ENCODE measurements at places on chromosomes 1 and 21.

DNA sequence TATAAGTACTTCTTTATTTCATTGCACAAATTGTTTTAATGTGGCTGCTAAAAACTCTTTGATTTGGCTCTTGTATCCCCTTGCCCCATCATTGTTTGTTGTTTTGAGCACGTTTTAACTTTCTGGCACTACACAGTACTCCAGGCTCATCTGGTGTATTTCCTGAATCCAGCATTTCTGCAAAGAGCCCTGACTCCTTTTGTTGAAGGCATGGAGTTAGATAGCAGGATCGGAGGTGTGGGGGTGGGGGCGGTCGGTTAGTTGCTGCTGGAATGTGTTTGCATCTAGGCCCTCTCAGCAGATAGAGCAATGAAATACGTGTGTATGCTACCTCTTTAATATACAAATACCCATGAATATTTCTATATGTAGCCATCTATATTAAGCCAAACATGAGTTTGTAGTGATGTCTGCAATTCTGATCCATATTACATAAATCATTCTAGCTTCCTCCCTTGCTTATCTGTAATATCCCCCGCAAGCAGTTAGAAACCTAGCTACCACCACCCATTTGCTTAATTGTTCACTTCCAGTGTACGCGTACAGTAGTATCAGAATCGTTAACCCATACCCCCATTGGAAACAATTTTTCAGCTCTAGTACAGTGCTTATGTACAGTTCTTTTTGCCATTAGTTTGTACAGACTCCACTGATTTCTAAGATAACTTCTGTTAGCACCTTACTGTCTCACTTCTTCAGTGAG, 106.0 kb downstream of the NOS1AP start:
- H3K27ac ChIP-seq, result no peak overlapping the region
- peaks cover 24% of the 10 kb centered on the region for H3K27me3 ChIP-seq
- no peak overlapping the region for H3K4me3 ChIP-seq
- no peaks in the 10 kb centered on the region for H3K36me3 ChIP-seq
- H3K4me1 ChIP-seq, result no peaks in the 10 kb centered on the region

GRCh38 chr1:227947386-227947675, 401 bp downstream of the WNT9A start:
- no peak for DNase-seq
- H3K27ac ChIP-seq, result no peak overlapping the region
- peak overlapping the region; percentile 80 for H3K4me3 ChIP-seq
- H3K36me3 ChIP-seq, result no peaks in the 10 kb centered on the region
- H3K27me3 ChIP-seq, result peaks cover 17% of the 10 kb centered on the region
- H3K4me1 ChIP-seq, result peaks cover 4% of the 10 kb centered on the region

DNA sequence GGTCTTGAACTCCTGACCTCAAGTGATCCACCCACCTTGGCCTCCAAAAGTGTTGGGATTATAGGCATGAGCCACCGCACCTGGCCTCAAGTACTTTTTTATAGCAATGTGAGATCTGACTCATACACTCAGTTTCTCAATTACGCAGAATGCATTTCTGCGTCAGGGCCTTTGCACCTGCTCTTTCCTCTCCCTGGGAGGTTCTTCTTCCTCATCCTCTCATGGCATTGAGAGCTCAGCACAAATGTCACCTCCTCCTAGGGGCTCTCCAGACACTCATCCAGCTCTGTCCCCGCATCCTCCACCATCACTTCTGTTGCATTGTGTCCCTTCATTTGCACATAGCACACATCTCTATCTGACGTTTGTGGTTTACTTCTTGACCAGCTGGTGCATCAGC, 418.8 kb downstream of the PTPRU start:
- H3K36me3 ChIP-seq, result no peaks in the 10 kb centered on the region
- H3K27me3 ChIP-seq, result peaks cover 74% of the 10 kb centered on the region
- no peaks in the 10 kb centered on the region for H3K4me1 ChIP-seq
- H3K4me3 ChIP-seq, result no peak overlapping the region
- H3K27ac ChIP-seq, result no peak overlapping the region

GRCh38 chr1:208029381-208030287, 118.7 kb upstream of the CD34 start:
- H3K27ac ChIP-seq, result no peak overlapping the region
- H3K27me3 ChIP-seq, result peaks cover 67% of the 10 kb centered on the region
- H3K4me1 ChIP-seq, result no peaks in the 10 kb centered on the region
- no peak for DNase-seq

DNA sequence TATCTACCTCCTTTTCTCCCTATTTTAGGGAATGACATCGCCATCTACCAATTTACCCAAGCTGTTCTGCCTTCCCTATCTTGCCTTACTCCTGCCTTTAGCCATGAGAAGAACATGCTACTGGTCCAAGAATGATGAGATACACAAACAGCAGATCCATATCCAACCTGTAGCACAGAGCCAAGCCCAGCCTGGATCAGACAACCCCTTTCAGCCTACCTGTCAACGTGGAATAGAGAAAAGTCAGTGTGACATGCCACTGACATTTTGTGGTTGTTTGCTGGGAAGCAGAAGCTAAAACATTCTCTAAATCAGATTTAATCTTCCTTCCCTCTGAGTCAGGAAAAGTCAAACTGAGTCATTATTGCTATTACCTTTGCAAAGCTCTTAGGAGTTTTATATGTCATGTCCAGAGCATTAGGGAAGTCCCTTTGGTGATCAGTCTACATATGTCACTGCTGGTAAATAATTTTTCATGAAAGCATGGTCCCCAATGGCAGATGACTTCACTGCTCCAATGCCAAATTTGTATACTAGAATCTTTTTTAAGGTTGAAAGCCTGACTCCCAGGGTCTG, 143.1 kb downstream of the TPR start:
- peaks cover 17% of the 10 kb centered on the region for H3K27me3 ChIP-seq
- H3K27ac ChIP-seq, result no peak overlapping the region
- DNase-seq, result no peak
- H3K36me3 ChIP-seq, result no peaks in the 10 kb centered on the region
- no peak overlapping the region for H3K4me3 ChIP-seq

- H3K4me1 ChIP-seq, result no peaks in the 10 kb centered on the region
- no peak for DNase-seq
- H3K27ac ChIP-seq, result no peak overlapping the region
- no peak overlapping the region for H3K4me3 ChIP-seq
- no peaks in the 10 kb centered on the region for H3K36me3 ChIP-seq
- peaks cover under 1% of the 10 kb centered on the region for H3K27me3 ChIP-seq
These were observed 36.9 kb downstream of the PTGFR start for GRCh38 chr1:78527706-78528105.

- H3K36me3 ChIP-seq, result peaks cover 17% of the 10 kb centered on the region
- H3K4me3 ChIP-seq, result peak overlapping the region; percentile 89
- no peaks in the 10 kb centered on the region for H3K27me3 ChIP-seq
- peaks cover 24% of the 10 kb centered on the region for H3K4me1 ChIP-seq
These were observed 35.4 kb downstream of the ACOT7 start for GRCh38 chr1:6358144-6358624.

DNA sequence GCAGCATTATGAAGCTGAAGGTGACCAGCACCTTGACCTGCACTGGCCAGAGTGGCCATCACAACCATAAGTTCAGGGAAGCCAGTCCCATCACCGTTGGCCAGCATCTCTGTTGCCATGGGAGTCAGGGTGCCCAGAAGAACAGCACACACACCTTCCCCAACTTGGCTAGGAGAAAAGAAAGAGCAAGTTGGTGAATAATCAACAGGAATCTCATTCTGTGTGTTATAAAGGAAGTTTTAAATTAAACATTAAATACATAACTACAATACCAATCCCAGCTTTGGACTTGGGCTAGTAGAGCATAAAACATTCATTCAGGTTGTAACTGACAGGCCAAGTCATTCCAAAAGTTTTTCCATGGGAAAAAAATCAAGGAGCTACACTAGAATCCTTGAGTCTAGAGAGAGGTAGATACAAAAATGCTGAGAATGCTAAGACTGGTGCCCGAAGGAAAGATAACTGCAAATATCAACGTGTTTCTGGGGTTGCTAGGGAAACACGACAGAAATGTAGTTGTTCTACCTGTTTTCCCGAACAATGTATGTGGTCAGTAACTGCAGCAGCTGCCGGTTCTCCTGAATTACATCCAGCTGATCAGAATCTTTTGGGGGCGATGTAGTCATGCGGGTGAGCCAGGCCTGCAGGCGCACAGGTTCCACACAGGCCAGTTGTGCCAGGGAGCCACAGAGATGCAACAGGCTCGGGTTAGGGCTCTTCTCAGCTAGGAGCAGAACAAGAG, 45.6 kb downstream of the UBR4 start:
- H3K4me1 ChIP-seq, result no peaks in the 10 kb centered on the region
- peaks cover 95% of the 10 kb centered on the region for H3K36me3 ChIP-seq
- H3K27me3 ChIP-seq, result no peaks in the 10 kb centered on the region
- peak overlapping the region; percentile 20 for H3K27ac ChIP-seq
- DNase-seq, result no peak

GRCh38 chr1:74689621-74690363, 16.2 kb upstream of the ERICH3 start:
- DNase-seq, result peak; percentile 39
- H3K27me3 ChIP-seq, result peaks cover 7% of the 10 kb centered on the region
- H3K36me3 ChIP-seq, result no peaks in the 10 kb centered on the region
- H3K4me1 ChIP-seq, result peaks cover 5% of the 10 kb centered on the region
- no peak overlapping the region for H3K4me3 ChIP-seq

- no peaks in the 10 kb centered on the region for H3K36me3 ChIP-seq
- DNase-seq, result no peak
- H3K4me1 ChIP-seq, result no peaks in the 10 kb centered on the region
- H3K4me3 ChIP-seq, result no peak overlapping the region
These were observed 897.5 kb downstream of the TTLL7 start for GRCh38 chr1:83101406-83101805.

DNA sequence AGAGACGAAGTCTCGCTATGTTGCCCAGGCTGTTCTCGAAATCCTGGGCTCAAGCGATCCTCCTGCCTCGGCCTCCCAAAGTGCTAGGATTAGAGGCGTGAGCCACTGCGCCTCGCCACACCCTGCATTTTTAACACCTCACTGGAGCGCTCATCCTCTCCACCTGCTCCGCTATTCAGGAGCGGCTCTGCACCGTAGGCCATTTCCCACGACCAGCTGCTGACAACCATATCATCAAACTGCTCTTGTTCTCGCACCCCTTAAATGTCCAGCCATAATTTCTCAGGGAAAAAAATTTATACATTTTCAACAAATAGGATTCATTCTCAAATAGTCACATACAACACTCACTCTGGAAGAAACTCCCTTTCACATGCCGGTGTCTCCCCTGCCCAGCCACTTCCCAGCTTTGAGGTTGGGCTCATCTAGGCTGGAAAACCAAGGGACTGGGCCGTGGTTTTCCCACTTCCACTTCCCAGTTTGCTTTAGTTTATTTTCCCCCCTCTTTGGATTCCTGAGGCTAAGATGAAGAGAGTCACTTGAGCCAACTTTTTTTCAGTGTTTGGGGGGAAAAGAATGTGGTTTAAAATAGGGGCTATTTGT, 639 bp upstream of the IPO9 start:
- H3K4me3 ChIP-seq, result peak overlapping the region; percentile 97
- no peaks in the 10 kb centered on the region for H3K27me3 ChIP-seq
- peak overlapping the region; percentile 97 for H3K27ac ChIP-seq
- peaks cover 14% of the 10 kb centered on the region for H3K36me3 ChIP-seq
- DNase-seq, result no peak

- no peaks in the 10 kb centered on the region for H3K36me3 ChIP-seq
- no peak for DNase-seq
- H3K27ac ChIP-seq, result no peak overlapping the region
These were observed 112.3 kb upstream of the TRABD2B start for GRCh38 chr1:48109390-48110013.

GRCh38 chr1:226645279-226645976, 93.7 kb downstream of the ITPKB start:
- H3K36me3 ChIP-seq, result peaks cover 66% of the 10 kb centered on the region
- no peak for DNase-seq
- H3K4me1 ChIP-seq, result peaks cover 53% of the 10 kb centered on the region
- peak overlapping the region; percentile 81 for H3K27ac ChIP-seq

DNA sequence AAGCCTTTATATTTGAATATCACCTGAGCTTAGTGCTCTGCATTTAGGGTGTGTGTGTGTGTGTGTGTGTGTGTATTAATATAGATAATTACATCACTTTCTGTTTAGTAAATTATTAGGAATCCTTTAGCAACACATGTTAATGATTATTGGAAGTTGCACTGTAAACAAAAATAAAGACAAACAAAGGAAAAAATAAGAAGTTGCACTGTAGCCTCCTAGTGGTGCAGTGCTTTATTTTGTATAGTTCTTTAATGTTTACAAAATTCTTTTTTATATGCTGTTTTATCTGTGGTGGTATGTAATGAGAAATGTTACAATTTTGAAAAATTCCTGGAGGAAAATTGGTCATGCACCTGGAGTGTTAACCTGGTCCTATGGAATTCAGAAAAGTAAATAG, 69.2 kb downstream of the UBE4B start:
- H3K4me1 ChIP-seq, result no peaks in the 10 kb centered on the region
- no peaks in the 10 kb centered on the region for H3K27me3 ChIP-seq
- DNase-seq, result no peak
- H3K27ac ChIP-seq, result no peak overlapping the region

- H3K4me3 ChIP-seq, result no peak overlapping the region
- H3K27me3 ChIP-seq, result peaks cover 5% of the 10 kb centered on the region
- H3K4me1 ChIP-seq, result no peaks in the 10 kb centered on the region
- no peak overlapping the region for H3K27ac ChIP-seq
These were observed 307.9 kb downstream of the HLX start for GRCh38 chr1:221187174-221187573.

DNA sequence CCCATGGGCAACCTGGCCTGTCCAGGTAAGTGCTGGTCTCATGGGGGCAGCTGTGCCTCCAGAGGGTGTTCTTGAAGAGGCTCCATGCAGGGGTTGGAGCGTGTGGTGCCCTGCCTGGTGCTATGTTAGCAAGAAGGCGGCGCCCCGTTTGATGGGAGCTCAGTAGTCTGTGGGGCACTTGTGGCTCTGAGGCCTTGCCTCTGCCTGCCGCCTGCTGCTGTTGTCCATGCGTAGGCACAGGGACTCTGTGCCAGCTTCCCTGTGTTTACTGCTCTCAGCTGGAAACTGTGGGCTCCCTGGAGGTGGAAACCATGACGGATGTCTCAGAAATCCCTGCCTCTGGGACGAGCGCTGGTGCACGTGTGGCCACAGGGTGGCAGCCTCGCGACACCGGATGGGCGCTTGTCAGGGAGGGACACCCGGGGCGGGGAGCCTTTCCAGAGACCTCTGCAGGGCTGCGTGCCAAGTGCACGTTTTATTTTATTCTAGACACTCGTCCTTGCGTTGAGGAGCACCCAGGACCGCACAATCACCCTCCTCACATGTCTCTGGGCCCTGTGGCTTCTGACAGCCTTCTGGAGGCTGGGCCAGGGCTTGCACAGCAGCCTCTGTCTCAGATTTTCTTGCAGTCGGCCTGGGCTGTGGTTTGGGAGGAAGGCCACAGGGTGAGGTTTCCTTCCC, 27.1 kb downstream of the SNAP47 start:
- DNase-seq, result peak; percentile 87
- H3K4me1 ChIP-seq, result peaks cover 63% of the 10 kb centered on the region
- no peaks in the 10 kb centered on the region for H3K27me3 ChIP-seq
- H3K27ac ChIP-seq, result peak overlapping the region; percentile 81

DNA sequence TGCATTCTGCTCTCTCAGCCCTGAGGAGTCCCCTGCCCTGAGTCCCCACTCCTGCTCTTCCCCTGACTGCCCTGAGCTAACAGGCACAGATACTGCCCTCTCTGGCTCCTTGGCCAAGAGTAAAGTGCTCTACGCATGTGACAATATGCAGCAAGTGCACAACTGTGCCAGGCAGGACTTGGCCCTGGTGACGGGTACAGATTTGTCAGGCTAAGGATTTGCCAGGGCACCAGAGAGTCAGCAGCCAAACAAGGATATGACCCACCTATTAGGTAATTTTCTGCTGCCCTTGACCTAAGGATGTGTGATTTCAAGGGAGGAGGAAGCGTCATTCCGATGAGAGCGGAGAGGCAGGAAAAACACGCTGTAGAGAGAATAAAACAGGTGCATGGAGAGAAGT, 339.0 kb downstream of the PTPRU start:
- no peak for DNase-seq
- H3K27ac ChIP-seq, result no peak overlapping the region
- no peaks in the 10 kb centered on the region for H3K4me1 ChIP-seq
- H3K4me3 ChIP-seq, result no peak overlapping the region
- H3K36me3 ChIP-seq, result no peaks in the 10 kb centered on the region
- peaks cover 26% of the 10 kb centered on the region for H3K27me3 ChIP-seq

All from effector memory CD8-positive, alpha-beta T cell (primary cell).